ENCODE measurements at places on chromosomes 7 and 10.

DNA sequence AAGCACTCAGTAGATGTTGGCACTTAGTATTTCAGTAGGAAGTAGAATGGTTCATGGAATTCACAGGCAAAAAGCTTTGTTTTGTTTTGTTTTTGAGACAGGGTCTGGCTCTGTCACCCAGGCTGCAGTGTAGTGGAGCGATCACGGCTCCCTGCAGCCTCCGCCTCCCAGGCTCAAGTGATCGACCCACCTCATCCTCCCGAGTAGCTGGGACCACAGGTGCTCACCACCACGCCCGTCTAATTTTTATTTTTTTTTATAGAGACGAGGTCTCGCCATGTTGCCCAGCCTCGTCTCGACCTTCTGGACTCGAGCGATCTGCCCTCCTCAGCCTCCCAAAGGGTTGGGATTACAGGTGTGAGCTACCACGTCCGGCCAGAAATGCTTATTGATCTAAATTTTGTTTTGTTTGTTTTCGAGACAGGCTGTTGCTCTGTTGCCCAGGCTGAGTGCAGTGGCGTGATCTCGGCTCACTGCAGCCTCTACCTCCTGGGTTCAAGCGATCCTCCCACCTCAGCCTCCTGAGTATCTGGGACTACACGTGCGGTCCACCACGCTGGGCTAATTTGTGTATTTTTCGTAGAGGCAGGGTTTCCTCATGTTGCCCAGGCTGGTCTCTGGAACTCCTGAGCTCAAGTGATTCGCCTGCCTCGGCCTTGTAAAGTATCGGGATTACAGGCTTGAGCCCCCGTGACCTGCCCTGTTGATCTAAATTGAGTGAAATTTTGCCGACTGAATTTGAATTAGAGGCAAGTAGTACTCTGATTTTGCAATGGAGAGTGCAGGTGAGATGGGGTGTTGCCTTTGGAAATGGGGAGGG, 1.7 kb downstream of the GLRX3 start:
- no peak for DNase-seq

DNA sequence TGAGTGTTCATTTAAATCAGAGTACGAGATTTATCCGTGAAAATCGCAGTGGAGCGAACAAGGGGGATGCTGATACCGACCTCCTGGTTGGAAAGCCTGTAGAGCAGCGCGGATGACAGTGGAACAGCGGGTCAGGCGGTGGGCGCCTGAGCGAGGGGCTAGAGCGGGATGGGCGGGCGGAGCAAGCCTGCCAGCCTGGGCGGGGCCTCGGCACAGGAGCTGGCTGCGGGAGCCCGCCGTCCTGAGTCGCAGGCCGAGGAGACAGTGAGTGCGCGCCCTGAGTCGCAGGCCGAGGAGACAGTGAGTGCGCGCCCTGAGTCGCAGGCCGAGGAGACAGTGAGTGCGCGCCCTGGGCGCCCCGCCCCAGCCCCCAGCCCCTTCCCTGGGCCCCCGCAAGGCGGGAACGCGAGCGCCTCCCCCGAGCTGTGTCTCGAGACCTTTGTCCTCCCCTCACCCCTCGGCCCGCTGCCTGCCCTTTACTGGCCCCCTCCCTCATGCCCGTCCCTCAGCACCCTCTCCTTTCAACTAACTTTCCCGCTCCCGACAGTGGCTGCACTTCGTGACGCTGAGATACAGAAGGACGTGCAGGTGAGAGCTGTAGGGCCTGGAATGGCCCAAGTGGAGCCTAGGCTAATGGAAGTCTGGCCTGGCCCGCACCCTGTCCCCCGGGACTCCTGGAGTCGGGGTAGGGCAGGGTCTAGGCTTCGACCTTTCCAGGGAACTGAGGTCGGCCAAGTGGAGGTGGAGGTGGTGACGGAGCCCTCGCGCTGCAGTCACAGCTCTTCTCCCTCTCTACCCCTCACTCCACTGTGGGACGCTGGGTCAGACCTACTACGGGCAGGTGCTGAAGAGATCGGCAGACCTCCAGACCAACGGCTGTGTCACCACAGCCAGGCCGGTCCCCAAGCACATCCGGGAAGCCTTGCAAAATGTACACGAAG, at the start of gene AS3MT:
AS3MT (plus strand) TSS at position 213 of the 941 bp plus-strand sequence; CDS start at position 336, 123 bp downstream.
- no peak for DNase-seq

GRCh38 chr10:79299397-79300241, 47.6 kb upstream of the PPIF start:
- no peak for DNase-seq

DNA sequence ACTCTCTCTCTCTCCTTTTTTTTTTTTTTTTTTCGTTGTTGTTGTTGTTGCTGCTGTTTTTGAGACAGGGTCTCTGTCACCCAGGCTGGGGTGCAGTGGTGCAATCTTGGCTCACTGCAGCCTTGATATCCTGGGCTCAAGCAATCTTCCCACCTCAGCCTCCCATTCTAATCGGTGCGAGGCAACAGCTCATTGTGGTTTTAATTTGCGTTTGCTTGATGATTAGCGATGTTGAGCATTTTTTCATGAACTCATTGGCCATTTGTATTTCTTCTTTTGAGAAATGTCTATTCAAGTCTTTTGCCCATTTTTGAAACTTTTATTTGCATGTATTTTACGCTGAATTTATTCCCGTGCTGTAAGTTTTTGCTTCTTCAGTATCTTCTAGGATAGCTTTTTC, 13.3 kb upstream of the ZC3HAV1L start:
- DNase-seq, result no peak

DNA sequence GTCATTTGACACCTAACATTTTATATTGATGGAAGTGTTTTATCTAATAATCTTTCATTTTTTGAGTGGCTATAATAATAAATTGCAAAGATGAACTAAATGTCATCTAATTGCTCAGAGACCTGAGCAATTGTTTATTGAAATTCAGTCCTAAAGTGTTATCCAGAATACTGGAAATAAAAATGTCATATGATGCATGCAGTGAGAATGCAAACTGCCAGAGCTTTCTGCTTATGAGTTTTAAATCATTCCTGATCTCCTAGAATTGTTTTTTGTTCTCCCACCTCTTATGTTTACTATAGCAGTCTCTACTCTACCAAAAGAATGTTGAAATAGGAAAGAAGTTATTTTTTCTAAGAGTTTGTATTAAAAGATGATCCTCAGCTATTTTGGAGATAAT, 116.7 kb downstream of the FOXP2 start:
- DNase-seq, result no peak

DNA sequence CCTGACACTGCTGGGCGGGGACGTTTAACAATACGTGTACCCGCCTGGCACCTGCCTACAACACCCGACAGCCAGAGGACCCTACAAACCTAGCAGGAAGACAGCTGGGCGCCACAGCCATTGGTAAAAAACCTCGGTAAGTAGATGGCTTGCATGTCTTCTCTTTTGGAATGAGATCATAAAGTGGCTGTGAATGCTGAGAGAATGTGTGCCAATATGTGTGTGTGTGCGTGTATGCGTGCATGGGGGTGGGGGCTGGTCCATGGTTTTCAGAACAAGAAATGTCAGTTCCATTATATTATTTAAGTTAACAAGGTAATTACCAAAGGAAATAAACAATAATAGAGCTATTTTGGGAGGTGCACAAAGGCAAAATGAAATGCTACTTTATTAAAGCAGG, 39.2 kb downstream of the PAPOLB start:
- no peak for DNase-seq

DNA sequence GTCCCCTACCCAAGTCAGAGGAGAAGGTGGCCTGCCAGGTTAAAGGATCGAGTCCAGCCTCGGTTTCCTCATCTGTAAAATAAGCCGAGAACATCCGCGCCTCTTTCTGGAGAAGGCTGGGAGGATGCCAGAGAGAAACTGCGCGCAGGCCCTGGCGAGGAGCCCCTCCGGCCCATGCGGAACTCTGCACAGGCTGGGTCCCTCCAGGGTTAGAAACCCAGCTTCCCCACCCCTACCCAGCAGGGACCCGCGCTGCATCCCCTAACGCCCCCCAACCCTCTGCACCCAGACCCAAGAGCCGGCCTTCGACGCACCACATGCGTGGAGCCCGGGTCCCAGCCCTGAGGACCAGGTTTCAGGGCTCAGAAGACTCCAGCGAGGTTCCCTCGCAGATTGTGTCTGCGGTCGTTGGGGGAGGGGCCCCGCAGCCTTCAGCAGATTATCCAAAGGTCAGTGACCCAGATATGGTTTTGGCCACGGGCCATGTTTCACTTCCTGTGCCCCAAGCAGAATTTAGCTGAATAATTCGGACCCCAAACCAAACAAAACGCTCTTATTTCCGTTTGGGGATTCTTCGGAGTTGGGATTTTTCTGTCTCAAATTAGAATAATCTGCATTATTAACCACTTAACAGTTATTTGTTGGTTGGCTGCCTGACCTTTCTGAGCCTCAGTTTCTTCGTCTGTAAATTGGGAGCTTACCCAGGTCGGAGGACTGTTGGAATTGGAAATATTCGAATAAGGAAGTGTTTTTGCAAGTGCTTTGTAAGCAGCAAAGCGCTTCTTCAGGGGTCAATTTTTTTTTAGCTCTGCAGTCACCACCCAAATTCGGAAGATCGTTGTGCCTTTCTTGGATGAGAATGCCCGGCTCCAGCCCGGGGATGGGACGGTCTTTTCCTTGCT, 167.7 kb downstream of the UBE2H start:
- no peak for DNase-seq

DNA sequence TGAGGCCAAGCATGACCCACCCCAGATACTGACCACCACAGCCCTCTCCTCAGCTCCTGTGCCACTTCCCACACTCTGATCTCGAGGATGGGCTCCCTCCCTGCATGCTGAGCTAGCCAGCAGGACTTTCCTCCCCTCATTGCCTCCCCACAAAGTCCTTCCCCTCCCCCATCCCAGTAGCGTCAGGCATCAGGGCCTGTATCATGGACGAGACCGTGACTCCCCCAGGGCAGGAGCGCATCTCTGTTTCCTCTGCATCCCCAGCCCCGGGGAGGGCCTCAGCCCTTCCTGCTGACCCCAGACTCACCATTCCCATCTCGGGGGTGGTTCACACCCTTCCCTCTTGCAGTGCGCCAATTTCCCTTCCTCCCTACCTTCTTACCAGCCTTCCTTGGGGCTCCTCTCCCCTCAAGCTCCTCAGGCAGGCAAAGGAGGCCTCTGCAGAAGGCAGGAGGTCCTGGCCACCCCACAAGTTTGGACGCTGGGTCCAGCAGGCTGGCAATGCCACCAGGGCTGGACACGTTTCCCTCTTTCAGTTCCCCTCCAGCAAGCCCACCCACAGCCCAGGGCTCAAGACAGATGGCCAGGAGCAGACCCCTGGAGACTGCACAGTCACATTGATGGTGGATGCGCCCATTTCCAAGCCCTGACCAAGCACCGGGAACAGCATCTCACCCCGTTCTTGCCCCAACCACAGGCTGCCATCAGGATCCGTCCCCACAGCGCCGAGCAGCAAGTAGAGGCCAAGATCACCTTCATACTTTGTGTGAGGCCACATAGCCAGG, 36.5 kb downstream of the GRID1 start:
- no peak for DNase-seq

DNA sequence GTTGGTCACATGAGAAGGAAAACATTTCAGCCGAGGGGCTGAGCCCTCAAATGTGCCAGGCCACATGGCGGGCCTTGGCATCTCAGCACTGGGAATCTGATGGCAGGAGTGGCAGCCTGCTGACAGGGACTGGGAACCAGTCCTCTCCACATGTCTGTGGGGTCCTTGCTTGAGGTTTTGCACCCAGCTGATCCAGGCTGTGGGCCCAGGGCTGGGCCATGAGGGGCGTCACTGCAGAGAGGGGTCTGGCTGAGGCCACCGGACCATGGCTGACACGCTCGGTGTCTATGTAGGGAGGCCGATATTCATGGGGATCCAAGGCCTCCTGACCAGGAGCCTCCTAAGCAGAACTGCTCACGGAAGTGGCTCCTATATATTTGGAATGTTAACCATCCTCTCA, 31.0 kb upstream of the PWWP2B start:
- DNase-seq, result no peak

GRCh38 chr7:27846388-27846787, 106.4 kb downstream of the TAX1BP1 start:
- DNase-seq, result no peak

DNA sequence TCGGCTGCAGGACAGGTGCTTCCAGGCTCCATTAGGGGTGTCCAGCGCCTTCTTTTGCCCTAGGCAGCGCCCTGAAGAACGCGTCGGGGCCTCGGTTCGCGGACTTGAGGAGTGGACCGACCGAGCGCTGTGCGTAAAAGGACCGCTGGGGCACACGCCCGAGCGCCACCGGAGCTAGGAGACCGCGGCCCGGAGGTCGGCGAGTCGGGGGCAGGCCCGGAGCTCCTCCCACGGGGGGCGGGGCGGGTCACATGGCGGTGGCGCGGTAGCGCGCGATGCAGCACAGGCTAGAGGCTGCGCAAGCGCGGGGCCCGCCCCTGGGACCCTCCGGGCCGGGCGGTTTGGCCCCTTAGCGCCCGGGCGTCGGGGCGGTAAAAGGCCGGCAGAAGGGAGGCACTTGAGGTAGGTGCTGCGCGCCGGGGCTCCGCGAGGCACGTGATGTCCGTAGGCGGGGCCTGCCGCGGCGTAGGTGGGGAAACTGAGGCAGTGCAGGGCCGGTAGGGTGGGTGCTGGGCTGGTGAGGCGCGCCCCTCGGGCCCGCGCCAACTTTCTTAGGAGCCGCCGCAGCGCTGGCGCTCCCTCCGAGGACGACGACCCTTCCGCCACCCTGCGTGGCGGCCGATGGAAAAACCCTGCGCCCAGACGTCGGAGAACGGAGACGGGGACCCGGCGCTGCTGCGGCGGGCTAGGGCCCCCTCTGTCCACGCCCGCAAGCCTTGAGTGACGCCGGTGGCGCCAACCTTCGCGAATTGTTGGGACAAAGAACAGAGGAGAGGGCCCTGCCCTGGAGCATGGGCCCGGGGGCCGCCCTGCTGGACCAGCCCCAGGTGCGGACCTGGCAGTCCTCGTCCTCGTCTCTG, at the start of gene PRXL2A:
PRXL2A (plus strand) TSS at position 310 of the 860 bp plus-strand sequence. CDS start 11,917 bp downstream, outside the sequence.
- peak; percentile 92 for DNase-seq
